ENCODE measurements at places on chromosomes 4 and X. TPM values are rescaled to one million over a fixed set of nuclear protein-coding genes. Genes with fewer than 3 reads are reported as not detected.

GRCh38 chrX:34790026-34790425, 132.9 kb upstream of the TMEM47 start:
- no peaks in the 10 kb centered on the region for H3K36me3 ChIP-seq
- H3K4me1 ChIP-seq = no peaks in the 10 kb centered on the region
- no peak overlapping the region for H3K27ac ChIP-seq
- DNase-seq = no peak
- no peaks in the 10 kb centered on the region for H3K27me3 ChIP-seq

- H3K4me3 ChIP-seq = no peak overlapping the region
- no peaks in the 10 kb centered on the region for H3K4me1 ChIP-seq
- no peaks in the 10 kb centered on the region for H3K36me3 ChIP-seq
Measured at GRCh38 chr4:181959121-181959520, 284.1 kb upstream of the TENM3 start.

ARAP2 gene
- total RNA-seq = 76.4 TPM

RHOXF1 gene
- not detected for total RNA-seq

GRCh38 chr4:38111024-38111423, 150.8 kb downstream of the PTTG2 start:
- no peak for DNase-seq
- peaks cover 45% of the 10 kb centered on the region for H3K36me3 ChIP-seq
- no peak overlapping the region for H3K27ac ChIP-seq
- peaks cover 10% of the 10 kb centered on the region for H3K4me1 ChIP-seq

GRCh38 chrX:155880586-155881157, 473 bp upstream of the VAMP7 start:
- no peaks in the 10 kb centered on the region for H3K27me3 ChIP-seq
- H3K4me1 ChIP-seq = peaks cover 24% of the 10 kb centered on the region
- H3K27ac ChIP-seq = peak overlapping the region; percentile 82

DNA sequence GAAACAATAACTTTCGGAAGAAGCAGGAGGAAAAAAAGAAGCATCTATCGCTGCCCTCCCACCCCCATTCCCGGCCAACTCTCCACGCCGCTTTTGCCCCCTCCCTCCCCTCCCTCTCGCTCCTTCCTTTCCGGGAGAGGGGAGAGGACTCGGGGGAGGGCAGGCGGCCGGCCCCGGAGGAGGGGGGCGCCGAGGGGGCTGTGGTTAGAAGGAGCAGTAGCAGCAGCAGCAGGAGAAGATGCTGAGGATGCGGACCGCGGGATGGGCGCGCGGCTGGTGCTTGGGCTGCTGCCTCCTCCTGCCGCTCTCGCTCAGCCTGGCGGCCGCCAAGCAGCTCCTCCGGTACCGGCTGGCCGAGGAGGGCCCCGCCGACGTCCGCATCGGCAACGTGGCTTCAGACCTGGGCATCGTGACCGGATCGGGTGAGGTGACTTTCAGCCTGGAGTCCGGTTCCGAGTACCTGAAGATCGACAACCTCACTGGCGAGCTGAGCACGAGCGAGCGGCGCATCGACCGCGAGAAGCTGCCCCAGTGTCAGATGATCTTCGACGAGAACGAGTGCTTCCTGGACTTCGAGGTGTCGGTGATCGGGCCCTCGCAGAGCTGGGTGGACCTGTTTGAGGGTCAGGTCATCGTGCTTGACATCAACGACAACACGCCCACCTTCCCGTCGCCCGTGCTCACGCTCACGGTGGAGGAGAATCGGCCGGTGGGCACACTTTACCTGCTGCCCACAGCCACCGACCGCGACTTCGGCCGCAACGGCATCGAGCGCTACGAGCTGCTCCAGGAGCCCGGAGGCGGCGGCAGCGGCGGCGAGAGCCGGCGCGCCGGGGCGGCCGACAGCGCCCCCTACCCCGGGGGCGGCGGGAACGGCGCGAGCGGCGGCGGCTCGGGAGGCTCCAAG, 1.3 kb downstream of the PCDH7 start:
- H3K27ac ChIP-seq = peak overlapping the region; percentile 49
- peaks cover 25% of the 10 kb centered on the region for H3K4me1 ChIP-seq
- peak overlapping the region; percentile 47 for H3K4me3 ChIP-seq
- H3K36me3 ChIP-seq = peaks cover 12% of the 10 kb centered on the region

GRCh38 chrX:17154001-17154400, 207.5 kb downstream of the REPS2 start:
- no peaks in the 10 kb centered on the region for H3K4me1 ChIP-seq
- no peak for DNase-seq
- H3K27ac ChIP-seq = no peak overlapping the region
- H3K36me3 ChIP-seq = no peaks in the 10 kb centered on the region
- no peak overlapping the region for H3K4me3 ChIP-seq

DNA sequence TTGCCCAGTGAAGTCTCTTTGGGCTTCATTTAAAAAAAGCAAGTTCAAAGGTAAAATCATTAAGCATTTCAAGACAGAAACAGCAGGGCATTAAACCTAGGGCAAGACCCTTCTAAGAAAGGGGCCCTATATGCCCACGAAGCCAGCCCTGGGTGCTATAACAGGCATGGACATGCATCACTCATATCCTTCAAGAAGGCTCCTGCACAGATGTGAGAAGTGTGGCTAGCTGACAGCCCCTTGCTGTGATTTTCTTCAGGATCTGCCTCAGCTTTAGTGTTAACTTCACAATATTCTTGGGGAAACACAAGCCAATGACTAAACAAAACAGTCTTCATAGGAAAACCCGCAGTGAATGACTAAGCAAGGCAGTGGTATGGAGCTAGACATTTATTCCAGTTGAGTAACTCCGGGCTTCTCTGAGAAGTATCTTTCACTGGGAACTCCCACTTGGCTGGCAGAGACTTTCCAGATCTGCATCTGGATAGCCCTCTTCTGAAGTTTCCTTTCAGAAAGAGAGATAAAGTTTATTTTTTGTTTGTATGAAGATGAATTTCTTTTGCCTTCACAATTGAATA, 11.9 kb upstream of the MAOA start:
- no peak overlapping the region for H3K27ac ChIP-seq
- no peak overlapping the region for H3K4me3 ChIP-seq
- H3K27me3 ChIP-seq = no peaks in the 10 kb centered on the region
- peaks cover 7% of the 10 kb centered on the region for H3K4me1 ChIP-seq
- no peaks in the 10 kb centered on the region for H3K36me3 ChIP-seq

DNA sequence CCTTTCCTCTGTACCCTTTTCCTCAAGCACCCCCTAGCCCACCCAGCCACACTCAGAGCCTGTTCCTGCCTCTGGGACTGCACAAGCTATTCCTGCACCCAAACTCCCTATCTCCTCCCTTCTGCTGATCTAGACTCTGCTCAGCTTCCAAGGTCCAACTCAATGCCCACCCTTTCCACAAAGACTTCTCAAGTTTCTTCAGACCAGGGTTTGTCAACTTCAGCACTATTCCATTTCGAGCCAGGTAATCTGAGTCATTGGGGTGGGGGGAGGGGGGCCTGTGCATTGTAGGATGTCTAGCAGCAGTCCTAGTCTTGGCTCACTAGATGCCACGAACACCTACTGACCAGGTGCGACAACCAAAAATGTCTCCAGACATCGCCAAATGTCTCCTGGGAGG, 37.3 kb downstream of the PHKA2 start:
- no peak overlapping the region for H3K27ac ChIP-seq
- H3K27me3 ChIP-seq = no peaks in the 10 kb centered on the region

DNA sequence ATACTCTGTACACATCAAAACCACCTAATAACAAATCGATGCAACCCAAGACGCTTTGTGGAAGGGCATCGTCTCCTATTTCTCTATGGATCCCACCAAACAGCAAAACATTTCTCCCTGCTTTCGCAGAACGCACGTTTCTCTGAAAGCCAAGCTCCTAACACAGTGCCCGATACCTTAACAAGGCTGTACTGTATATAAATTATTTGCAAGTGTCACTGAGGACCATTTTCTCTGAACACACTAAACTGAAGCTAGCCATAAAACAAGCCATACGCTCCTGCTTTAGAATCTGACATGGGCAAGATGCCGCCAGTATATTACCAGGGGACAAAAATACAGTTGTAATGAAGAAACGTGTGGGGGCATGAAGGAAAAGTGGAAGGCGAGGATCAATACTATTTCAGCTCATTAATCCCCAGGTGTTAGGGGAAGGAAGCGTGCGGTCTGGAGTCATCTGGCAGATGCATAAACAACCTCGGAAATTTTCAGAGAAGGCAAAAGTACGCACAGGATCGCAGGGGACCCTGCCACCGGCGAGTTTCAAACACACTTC, 703 bp downstream of the KCNIP4 start:
- peaks cover 8% of the 10 kb centered on the region for H3K27me3 ChIP-seq
- H3K4me1 ChIP-seq = no peaks in the 10 kb centered on the region
- no peak overlapping the region for H3K27ac ChIP-seq
- no peak overlapping the region for H3K4me3 ChIP-seq
- DNase-seq = no peak
- H3K36me3 ChIP-seq = no peaks in the 10 kb centered on the region

NIPAL1 gene
- total RNA-seq = 0.78 TPM

GRCh38 chr4:189516902-189517301, 423.8 kb upstream of the FRG1 start:
- no peak overlapping the region for H3K27ac ChIP-seq
- H3K36me3 ChIP-seq = no peaks in the 10 kb centered on the region
- H3K4me1 ChIP-seq = no peaks in the 10 kb centered on the region
- no peaks in the 10 kb centered on the region for H3K27me3 ChIP-seq
- H3K4me3 ChIP-seq = no peak overlapping the region

NR3C2 gene
- total RNA-seq = 5.0 TPM

DNA sequence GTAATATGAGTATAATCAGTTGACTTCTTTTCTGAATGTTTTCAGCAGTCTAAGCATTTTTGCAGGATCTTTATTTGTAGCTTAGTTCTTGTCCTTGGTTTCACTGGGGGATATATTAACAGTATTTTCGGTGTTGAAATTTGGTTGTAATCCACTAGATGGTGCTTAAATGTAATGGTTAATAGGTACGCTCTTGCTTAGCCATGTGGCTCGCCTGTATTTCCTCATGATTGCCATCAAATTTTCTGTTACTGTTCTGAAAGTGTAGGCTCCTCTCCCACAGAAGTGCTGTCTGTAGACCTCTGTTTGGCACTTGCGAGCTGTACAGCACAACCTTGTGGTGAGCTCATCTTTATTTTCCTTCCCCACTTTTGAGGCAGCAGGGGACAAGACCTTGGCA, 3.9 kb upstream of the FAAH2 start:
- no peaks in the 10 kb centered on the region for H3K36me3 ChIP-seq
- no peak overlapping the region for H3K4me3 ChIP-seq
- DNase-seq = no peak
- no peaks in the 10 kb centered on the region for H3K27me3 ChIP-seq

MTCP1 gene
- 20.2 TPM for total RNA-seq

GSX2 gene
- total RNA-seq = not detected

DNA sequence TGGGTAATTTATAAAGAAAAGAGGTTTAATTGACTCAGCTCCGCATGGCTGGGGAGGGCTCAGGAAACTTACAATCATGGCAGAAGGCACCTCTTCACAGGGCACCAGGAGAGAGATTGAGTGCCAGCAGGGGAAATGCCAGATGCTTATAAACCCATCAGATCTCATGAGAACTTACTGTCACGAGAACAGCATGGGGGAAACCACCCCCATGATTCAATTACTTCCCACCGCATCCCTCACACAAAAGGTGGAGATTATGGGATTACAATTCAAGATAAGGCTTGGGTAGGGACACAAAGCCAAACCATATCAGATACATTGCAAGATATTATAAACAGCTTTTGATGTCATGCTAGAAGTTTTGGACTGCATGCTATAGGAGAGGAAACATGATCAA, 204.3 kb downstream of the VEGFC start:
- H3K27ac ChIP-seq = no peak overlapping the region
- DNase-seq = no peak
- no peaks in the 10 kb centered on the region for H3K4me1 ChIP-seq
- H3K36me3 ChIP-seq = no peaks in the 10 kb centered on the region
- H3K27me3 ChIP-seq = no peaks in the 10 kb centered on the region
- no peak overlapping the region for H3K4me3 ChIP-seq

GRCh38 chr4:42282081-42282901, 115.0 kb upstream of the SHISA3 start:
- DNase-seq = peak; percentile 27
- no peaks in the 10 kb centered on the region for H3K36me3 ChIP-seq
- H3K27ac ChIP-seq = no peak overlapping the region

DNA sequence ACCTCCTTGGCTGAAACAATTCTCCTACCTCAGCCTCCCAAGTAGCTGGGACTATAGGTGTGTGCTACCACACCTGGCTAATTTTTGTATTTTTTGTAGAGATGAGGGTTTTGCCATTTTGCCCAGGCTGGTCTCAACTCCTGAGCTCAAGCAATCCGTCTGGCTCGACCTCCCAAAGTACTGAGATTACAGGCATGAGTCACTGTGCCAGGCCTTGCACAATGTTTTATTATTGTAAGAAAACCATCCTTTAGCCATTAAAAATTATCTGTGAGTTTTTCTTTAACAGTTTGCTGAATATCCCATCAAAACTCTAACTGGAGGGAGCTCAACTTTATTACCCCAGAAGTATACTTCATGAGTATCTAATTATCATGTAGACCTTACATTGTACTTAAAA, 900.3 kb downstream of the PCDH7 start:
- no peak overlapping the region for H3K4me3 ChIP-seq
- H3K27me3 ChIP-seq = no peaks in the 10 kb centered on the region
- H3K36me3 ChIP-seq = no peaks in the 10 kb centered on the region
- H3K27ac ChIP-seq = no peak overlapping the region
- H3K4me1 ChIP-seq = no peaks in the 10 kb centered on the region

DNA sequence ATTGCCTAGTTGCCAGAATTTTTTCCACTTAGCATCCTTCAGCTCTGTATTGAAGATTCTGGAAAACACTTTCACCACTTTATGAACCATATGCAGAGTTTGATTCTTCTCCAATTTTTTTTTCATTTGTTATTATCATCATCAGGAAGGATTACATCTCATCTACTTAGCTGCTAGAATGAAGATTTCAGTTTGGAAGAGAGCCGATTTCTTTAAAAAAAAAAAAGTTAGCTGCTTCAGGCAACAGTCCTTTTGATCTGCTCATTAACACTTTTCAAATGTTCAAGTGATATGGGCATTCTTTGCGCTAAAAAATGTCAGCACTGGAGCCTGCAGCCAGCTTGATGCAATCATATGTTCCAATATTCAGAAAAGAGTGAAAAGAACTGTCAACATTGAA, 76.2 kb downstream of the ANTXR2 start:
- H3K4me1 ChIP-seq = peaks cover 20% of the 10 kb centered on the region
- H3K27me3 ChIP-seq = no peaks in the 10 kb centered on the region
- H3K27ac ChIP-seq = no peak overlapping the region
- no peak for DNase-seq
